Activated naive CD4-positive, alpha-beta T cell (primary cell): ENCODE measurements at places on chromosomes 4 and X.

GRCh38 chrX:153379971-153380581 is 21.1 kb downstream of the PNMA6E start:
- no peak for DNase-seq

- DNase-seq = no peak
Observed at GRCh38 chr4:80073473-80074008, 512 bp upstream of the ANTXR2 start.

DNA sequence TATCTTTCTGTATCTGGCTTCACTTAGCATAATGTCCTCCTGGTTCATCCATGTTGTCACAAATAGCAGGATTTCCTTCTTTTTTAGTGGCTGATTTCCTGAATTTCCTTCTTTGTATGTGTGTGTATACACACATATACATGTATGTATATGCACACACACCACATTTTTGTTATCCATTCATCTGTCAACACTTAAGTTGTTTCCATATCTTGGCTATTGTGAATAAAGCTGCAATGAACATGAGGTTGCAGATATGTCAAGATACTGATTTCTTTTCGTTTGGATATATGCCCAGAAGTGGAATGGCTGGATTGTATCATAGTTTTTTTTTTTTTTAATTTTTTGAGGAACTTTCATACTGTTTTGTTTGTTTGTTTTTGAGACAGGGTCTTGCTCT is 76.2 kb downstream of the WNK3 start:
- DNase-seq = no peak

GRCh38 chr4:3879681-3880614 is 113.8 kb downstream of the ADRA2C start:
- DNase-seq = no peak

DNA sequence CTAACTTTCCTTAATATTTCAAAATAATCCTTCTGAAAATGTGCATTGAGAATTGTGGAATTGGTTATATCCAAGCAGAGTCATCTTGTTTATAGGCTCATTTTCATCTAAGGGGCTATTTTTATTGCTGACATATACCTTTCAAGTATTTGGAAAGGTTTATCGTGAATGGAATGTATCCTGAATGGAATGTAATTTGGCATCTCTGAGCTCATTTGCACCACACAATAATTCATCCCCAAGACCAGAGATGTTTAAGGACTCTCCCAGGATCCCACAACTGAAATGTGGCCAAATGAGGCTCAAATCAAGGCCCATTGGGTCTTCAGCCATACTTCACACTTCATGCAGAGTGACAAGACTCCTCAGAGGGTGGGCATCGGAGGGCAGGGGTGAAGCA is 7.5 kb upstream of the SETD7 start:
- no peak for DNase-seq

DNA sequence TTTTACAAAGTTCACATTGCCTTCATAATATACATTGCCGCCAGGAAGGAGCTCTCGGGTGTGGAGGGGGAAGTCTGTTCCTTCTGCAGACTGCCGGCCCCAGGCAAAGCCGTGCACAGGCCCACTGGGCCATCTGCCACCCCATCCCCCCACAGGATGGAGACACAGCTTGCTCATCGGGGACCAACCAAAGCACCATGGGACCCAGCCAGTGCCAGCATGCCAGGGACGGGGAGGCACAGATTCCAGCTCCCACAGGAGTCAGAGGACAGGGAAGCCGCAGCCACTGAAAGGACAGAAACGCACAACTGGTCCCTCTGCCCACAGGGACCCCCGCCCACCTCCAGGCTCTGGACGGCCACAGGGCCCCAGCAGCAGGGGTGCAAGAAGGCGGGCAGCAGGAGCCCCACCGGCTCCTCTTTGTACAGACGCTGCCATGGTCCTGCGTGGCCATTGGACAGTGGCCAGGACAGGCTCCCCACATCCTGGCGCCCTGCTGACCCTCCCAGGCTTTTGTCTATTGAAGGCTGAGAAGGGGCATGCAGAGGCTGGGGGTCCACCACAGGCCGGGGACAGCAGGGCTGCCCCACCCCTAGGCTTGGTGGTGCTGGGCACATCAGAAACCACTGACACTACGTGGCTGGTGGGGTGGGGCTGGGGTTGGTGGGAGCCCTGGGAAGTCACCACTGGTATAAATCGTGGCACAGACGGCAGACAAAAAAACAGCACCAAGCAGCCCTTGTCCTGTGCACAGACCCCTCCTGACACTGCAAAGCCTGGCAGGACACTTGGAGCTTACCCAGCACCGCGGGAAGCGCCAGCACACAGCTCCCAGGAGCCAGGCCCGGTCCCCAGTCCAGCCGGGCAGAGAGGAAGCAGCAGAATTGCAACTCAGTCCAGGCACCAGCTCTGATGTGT is 89.0 kb downstream of the FAM53A start:
- no peak for DNase-seq

DNA sequence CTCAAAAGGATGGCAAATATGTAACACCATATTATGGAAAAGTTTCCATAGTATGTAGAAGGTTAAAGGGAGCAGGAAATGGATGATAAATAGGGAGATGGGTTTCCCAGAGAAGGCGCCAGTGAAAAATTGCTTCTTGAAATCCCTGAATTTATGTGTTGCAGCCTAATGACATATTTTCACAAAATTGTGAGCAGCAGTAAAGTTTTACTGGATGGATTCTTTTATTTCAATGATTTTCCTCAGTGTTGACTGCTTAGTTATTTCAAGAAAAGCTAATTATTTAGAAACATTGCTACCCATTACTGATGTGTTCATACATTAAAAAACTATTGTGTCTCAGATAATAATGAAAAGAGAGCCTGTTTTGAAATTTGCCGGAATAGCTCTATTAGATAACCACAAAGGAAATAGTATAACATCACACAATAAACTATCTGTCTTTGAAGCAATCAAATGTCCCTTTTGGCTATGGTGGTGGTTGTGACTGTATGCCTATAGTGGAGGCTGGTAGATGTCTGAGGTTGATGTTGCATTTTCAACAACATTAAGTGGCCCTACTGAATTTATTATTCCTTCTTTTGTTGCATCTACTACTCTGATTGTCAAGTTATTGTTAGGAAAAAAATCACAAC is 169.9 kb upstream of the HAND2 start:
- no peak for DNase-seq

- DNase-seq = peak; percentile 5
Observed at GRCh38 chrX:49166914-49167739, 4.6 kb downstream of the MAGIX start.

GRCh38 chr4:82429728-82430192 is 502 bp downstream of the HNRNPDL start:
- no peak for DNase-seq

GRCh38 chr4:188194421-188194820 is 55.2 kb downstream of the TRIML1 start:
- DNase-seq = no peak

DNA sequence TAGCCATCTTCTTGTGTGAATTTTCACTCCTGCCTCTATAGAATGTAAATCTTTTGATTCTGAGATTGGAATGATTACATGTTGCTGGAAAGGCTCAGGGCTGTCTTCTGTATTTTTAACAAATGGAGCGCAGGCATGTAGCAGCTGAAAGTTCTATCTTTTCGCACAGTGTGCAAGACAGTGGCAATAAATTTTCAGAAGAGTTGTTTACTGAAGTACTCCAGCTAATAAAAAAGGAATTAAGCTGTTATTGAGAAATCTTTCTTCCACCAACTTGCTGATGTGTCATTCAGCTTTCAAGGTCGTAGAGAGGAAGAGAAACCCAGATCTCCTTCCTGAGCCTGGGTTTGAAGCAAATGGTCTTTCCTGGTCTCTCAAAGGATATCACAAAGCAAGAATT is 122.0 kb upstream of the PUDP start:
- no peak for DNase-seq

GRCh38 chr4:25310803-25311166 is 1.8 kb upstream of the ZCCHC4 start:
- no peak for DNase-seq

DNA sequence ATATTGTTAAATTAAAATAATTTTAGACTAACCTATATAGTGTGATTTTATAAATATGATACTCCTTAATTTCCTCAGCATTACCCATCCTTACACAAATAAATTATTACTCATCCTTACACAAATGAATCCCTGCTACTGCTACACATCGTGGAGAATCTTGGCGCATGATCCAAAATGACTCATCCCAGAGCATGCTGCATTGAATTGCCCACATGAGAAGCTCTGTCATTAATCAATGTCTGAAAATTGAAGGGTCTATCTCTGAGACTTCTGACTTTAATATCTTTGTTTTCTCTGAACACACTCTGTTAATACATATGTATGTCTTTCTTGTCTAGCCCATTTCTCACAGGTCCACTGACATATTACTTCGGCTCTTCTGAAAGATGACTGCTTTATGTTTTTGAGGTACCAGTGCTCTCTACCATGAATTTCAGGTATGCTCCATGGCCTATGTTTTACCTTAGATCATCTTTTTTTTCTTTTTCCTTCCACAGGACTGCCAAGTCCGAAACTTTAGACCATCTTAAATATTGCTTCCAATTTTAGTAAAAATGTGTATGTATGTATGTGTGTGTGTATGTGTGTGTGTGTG is 15.7 kb upstream of the DUSP21 start:
- DNase-seq = no peak

- DNase-seq = no peak
Observed at GRCh38 chr4:40205259-40206198, 8.7 kb downstream of the RHOH start.

DNA sequence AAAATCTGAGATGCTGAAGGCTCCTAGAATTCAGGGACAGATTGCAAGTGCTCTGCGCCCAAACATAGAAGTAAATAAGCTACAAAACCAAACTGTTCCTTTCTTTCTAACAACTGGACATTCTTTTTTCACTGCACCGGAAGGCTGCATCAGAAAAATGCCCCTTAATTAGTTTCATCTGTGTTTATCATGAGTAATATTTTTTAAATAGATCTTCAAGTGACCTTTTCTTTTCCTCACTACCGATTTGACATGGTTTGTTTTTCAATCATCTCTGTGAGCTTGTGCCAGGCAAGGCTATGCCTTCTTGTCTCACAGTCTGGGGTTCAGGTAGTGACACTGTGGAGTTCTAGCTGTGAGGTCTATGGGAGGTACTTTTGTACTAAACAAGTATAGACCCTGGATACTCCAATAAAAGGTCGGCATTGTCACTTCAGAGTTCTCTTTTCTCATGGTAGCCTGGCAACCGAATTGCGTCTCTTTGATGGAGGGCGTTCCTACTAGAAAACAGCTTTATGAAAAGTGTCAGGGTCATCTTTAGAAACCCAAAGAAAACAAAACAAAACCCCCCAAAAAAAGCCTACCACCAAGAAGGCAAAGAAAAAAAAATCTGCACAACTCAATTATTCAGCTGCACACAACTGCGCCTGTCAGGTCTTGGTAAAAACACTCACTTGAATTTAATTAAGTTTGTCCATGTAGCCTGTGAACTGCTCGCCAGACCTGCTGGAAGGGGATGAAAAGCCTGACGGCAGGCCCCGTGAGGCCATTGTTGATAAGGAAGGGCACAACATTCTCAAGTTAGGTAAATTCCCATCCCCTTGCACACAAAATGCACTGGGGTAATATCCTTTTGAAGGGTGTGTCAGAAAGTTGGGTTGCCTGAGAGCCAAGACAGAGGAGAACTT is 22.8 kb upstream of the ADAMTS3 start:
- no peak for DNase-seq

GRCh38 chr4:155367608-155368007 is 9.2 kb downstream of the MAP9 start:
- no peak for DNase-seq

DNA sequence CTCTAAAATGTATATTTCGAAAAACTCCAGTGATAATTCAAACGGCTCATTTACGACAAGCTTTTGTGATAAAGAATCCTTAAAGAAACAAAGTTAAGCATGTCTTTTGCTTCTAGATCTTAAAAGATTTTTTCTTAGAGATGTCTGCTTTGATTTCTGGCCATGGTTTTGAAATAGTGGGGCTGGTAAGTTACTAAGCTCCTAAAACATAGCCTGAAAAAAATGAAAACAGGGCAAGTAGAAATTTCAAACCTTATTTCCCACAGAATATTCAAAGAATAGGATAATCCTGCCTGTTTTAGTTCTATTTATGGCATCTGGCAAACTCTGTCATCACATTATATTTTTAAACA is 318.3 kb downstream of the ARHGAP24 start:
- DNase-seq = no peak

- DNase-seq = no peak
Observed at GRCh38 chr4:82519072-82519471, 42.7 kb downstream of the TMEM150C start.

DNA sequence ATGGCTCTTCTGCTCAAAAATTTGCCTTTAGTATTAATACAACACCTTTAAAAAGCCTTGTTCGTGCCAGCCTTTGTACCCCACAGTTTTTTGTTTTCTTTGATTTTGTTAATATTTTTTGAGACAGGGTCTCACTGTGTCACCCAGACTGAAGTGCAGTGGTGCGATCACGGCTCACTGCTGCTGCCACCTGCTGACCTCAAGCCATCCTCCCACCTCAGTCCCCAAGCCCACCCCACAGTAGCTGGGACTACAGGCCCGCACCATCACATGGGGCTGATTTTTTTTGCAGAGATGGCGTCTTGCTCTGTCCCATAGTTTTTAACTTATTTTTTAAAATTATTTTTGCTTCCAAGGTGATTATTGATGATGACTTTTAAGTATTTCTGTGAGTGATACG is 134.0 kb downstream of the HTR2C start:
- DNase-seq = no peak

DNA sequence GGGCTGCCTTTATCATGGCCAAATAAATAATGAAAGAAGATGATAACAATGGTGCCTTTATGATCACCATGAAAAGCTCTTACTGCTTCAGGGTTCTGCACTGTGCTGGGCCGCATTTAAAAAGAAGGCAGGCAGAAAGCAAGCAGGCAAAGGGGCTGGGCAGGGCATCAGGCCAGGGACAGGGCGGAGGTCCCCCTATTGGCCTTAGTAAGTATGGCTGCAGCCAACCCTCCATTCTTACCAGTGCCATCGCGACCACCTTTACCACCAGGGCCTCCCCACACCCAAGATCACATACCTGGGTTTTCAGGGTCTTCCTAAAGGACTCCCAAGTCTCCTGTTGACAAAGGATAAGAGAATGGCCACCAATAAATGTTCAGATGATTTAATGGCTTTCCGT is 38.9 kb downstream of the CNGA2 start:
- DNase-seq = no peak

DNA sequence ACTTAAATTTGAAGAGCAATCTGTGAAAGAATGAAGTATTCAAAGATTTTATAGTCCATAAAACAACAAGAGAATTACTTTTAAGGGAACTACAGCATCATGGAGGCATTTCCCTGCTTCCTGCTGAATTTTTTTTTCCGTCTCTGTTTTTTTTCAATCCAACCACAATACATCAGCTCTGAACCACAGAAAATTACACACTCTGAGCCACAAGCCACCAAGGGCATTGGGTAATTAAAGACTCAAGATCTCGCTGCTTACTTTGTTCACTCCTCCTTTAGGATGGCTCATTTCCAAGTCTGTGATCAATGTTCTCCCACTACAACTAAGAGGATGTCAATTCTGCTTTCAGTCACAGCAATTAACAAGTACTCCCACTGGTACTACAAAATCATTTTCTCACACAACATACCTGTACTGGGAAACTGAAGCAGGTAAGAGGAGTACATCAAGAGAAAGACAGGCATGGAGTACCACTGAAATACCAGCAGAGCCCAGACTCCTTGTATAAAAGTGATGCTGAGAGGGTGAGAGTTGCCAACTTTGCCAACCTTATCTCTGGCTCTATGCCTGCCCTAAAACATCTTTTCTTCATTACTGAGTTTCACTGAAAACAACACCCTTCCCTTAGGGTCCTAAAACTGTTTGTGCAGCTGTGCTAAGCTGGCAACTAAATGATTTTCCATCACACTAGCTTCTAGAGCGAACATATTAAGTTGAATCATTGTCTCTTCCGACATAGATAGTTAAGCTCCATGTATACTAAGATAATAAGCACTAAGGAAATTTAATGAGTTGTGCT is 105.8 kb upstream of the MAGEB18 start:
- DNase-seq = no peak
